ENCODE measurements at places on chromosomes 7 and 10.

DNA sequence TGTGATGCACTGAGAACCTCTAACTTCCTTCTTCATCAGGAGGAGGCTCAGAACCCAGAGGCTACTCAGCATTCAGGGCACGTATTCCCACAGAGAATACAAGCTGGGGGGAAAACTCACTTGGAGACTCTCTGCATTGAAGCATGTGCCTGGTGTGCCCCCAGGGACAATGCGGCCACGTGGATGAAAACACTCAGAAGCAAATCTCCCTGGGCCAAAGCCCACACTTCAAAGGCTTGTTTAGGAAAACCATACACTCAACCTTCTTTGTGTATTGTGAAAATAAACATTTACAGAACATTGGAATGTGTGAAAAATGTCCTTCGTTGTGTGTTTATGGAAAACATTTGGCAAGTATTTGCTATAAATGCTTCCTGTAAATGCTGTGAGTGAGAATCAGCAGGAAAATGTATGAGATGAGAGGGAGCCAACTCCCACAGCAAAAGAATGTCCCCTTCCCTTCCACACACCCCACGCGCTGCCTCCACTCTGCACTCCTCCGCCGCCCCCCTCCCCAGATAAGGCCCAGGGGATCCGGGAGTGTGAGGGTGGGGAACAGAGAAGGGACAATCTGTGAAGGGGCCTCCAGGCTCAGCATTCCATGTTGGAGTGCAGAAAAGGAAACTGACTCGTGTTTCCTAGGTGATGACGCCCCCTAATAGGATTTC, 339.5 kb downstream of the ELMO1 start:
- DNase-seq, result no peak

- no peak for DNase-seq
These were observed 35.7 kb downstream of the CBX3 start for GRCh38 chr7:26237035-26237807.

DNA sequence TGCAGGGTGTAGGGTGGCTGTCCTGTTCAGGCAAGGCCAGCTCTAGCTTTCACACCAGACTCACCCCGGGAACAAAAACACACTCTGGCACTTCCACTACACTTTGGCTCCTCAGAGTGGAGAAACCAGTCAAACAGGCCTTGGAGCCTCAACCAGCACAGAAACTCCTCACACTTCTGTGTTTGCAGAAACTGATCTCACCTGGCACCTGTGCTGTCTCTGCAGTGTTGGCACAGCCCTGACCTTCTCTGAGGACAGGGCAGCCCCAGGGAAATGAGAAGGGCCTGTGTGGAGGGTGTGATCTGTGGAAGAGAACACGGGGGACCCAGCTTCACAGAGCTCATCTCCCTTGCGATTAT, 4.1 kb upstream of the CALML5 start:
- no peak for DNase-seq

GRCh38 chr7:103811997-103812396, 177.5 kb downstream of the RELN start:
- DNase-seq, result no peak

DNA sequence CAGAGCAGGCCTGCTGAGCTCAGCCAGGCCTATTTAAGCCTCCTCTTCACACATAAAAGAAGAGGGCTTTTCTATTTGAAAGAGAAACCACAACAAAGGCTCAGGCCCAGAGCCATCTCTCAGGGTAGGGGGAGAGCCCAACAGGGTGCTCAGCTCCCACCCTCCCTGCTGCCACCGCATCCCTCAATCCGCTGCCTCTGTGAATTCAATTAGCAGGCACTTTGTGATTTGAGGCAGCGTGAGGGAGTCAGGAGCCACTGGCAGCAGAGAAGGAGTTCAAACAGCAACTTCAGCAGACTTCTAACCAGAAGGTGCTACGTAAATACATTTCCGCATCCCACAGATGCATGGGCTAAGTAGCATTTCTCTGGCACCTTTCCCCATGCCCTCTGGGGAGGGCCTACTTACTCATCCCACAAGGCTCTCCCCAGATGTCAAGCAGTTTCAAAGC, 45.2 kb downstream of the LRRC20 start:
- peak; percentile 44 for DNase-seq

DNA sequence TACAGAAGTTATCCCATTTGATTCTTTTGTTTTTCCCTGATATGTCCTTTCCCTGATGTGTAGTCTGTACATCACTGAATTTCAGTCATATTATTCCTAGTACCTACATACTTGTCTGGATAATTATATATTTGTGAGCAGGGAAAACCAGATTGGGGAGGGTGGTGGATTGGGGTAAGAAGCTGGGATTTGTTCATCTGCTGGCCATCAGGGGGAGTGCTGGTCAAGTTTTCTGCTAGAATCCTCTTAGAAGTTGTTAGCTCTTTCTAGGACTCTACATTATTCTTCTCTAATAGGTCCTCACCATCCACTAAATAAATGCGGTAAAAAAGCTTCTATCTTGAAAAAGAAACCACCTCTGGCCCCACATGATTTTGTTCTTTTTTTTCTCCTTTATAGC, 232.7 kb upstream of the TAC1 start:
- DNase-seq, result peak; percentile 3

DNA sequence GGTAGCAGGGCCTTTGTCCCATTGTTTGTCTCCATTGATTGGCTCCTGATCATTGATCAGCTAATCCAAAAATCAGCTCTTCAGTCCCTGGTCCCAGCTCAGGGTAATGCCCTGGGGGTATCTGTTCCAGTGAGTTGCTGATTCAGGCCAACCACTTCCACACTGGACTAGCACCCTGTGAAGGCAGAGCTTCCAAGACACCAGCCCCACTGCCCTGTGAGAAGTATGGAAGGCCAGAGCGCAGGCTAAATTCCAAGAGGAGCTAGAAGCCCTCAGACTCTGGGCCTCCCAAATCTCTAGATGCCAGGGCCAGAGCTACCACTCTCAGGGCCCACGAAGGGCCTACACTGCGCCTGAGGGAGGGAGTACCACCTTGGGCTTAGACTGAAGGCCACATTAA, 10.4 kb downstream of the TMEM72 start:
- no peak for DNase-seq

DNA sequence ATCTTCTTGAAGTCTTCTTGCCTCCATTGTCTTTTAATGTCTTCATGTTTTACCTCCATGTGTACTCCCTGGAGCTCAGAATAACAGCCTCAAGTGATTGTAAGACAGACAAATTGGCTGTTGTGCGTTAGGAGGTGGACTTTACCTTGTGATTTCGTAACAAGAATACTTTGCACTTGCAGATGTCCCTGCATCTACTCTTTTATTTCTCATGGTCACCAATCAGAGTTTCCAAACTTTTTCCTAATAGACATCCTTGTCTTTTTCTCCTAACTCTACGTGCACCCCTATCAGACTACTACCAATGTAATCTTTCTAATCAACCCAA, 172.3 kb downstream of the NRP1 start:
- DNase-seq, result no peak
